ENCODE measurements at places on chromosomes 7 and 10.

DNA sequence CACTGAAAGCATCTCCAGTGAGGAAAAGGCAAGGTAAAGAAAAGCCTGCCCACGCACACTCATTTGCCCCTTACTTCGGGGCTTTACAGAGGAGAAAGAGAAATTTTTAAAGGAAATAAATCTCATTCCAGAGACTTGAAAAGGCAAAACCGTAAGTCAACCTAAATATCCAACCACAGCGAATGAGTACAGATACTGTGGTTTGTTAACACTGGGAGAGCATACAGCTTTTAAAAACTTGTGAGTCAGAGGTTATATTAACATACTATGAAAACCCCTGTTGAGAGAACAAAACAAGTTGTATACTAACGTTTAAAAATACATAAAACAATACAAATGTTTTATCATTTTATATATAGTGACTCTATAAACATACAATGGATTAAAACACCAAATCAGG lies 28.6 kb upstream of the ST7 start:
- DNase-seq, result no peak

DNA sequence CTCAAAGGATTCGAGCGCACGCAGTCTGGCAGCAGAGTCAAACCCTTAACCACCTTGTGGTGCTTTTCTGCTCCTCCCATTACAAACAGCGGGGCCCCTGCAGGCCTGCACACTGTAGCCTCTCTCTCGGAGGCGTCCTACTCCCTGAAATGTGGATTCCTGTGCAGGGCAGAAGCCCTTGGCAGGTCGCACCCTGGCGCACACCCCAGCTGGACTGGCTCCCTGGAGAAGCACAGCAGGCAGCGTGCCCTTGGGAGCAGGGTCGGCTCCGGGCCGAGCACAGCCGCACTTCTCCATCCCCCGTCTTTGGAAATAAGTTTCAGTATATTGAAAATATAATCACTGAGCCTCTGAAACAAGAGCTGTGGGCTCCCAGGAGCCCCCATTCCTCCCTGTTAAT lies 144.1 kb downstream of the C10orf105 start:
- no peak for DNase-seq

DNA sequence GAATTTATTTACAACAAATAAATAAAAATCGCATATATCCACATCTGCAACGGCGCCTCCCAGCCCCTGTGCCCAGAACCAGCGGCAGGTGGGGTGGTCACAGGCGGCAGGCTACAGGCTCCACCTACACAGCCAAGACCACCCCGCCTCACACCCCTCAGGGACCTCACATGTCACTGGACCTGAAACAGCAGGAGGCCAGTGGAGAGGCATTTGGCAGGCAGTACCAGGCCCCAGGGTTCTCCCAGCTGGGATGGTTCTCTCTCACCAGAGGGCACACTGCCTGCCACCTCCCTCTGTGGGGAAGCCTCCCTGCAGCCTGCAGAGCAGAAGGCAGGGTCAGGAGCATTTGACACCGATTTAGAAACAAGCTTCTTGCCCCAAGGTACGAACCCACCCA lies 81.5 kb downstream of the MAD1L1 start:
- no peak for DNase-seq

DNA sequence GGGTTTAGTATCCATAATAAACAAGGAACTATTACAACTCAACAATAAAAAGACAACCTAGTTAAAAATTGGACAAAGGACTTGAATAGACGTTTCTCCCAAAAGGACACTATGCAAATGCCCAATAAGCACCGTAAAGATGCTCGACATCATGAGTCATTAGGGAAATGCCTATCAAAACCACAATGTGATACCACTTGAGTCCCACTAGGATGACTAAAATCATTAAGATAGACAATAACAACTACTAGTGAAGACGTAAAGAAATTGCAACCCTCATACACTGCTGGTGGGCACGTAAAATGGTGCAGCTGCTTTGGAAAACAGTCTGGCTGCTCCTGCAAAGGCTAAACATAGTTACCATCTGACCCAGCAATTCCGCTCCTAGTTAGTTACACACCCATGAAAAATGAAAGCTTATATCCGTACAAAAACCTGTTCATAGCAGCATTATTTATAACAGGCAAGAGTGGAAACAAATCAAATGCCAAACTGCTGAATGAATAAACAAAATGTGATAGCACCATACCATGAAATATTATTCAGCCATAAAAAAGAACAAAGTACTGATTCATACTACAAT lies 17.3 kb downstream of the CCDC3 start:
- DNase-seq, result no peak

GRCh38 chr10:78550090-78550489 lies 516.4 kb downstream of the RPS24 start:
- DNase-seq, result no peak

- DNase-seq, result no peak
These were observed 569.9 kb downstream of the ANKRD7 start for GRCh38 chr7:118794419-118794818.

DNA sequence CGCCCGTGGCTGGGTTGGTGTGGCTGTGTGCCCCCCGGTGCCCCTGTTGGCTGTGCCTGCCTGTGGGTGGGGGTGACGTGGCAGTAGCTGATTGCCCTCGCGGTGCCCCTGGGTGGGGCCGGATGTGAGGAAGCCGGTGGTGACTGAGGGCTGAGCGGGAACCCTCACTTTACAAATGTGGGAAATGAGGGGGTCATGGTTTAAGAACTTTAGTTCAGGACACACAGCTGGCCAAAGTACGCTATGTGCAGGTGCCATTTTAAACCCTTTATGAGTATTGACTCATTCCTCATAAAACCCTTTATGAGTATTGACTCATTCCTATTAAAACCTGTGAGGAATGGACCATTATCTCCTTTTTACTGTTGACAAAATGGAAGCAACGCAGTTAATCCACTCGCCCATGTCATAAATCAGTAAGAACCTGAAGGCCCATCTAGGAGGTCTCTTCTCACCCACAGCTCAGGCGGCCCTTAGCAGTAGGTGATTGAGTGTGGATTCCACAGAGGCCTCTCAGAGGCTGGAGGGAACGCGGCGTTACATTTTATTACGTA lies 290.1 kb upstream of the COBL start:
- no peak for DNase-seq

- no peak for DNase-seq
These were observed 385.6 kb upstream of the NPVF start for GRCh38 chr7:25613912-25614311.

DNA sequence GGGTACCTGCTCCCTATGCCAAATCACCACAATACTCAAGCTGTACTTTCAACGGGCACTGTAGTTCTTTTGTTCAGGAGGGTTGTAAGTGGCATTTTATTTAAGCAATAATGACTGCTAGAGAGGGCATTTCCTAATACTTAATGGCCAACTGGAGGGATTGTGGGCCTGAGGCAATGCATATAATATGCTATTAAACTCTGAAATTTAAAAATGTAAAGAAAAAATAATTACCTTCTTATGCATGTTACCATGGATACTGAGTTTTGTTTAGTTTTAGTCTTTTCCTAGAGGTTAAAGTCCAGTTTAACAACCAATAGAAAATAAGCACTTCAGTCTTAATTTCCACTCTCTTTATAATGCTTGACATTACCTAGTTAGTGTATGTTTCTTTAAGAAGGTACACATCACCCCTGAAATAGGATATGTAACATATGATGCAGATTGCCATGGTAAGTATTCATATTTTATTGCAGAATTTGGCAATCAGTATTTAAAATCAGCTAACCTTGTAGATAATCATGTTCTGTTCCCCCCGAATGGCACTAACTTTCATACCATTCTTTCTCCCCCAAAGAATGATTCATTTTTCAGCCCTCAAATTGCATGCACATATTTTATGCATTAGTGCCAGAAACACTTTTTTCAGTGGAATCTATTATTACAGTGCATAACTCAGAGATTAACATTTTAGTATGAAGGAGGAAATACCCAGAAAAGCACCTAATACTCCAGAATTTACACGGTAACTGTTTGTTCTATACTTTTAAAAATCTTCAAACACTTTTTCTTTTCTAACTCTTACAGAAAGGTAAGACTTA lies 90.3 kb upstream of the ZNF438 start:
- no peak for DNase-seq

- no peak for DNase-seq
These were observed 846.5 kb downstream of the TYW1 start for GRCh38 chr7:67843001-67843565.

DNA sequence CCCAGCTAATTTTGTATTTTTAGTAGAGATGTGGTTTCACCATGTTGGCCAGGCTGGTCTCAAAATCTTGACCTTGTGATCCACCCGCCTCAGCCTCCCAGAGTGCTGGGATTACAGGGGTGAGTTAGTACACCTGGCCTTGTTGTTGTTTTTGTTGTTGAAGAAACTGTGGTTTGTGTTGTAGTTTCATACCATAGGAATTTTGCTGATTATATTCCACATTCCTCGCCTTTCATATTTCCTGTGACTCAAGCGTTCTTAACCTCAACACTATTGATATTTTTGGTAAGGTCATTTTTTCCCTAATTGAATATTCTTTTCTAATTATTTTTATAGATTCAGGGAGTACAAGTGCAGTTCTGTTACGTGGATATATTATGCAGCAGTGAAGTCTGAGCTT lies 16.7 kb downstream of the LIPF start:
- no peak for DNase-seq

DNA sequence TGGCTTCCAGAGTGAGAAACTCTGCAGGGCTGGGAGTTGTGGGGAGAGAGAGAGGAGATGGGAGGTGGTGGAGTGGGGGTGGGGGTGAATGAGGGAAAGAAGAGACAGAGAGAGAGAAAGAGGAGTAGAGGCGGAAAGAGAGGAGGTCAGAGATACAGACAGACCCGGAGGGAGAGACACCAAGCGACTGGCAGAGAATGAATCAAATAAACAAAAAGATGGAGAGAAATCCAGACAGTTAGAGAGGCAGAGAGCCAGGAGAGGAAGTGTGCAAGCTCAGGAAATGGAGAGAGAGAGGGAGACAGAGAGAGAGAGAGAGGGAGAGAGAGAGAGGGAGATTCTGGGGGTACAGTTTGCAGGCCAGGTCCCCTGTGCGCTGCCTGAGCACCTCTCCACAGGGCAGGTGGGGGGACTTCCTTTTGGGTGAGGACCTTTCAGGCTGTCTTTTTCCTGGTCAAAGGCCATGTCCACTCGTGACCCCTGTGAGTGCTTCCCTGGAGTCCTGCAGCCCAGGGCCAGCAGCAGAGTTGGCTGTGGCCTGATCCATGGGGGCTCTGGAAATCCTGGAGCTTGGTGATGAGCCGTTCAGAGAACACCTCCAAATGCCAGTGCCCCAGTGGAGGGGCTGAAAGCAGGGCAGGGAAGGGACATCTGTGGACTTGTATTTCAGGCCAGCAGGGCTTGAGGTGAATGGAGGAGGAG lies 25.0 kb upstream of the PCBD1 start:
- no peak for DNase-seq

DNA sequence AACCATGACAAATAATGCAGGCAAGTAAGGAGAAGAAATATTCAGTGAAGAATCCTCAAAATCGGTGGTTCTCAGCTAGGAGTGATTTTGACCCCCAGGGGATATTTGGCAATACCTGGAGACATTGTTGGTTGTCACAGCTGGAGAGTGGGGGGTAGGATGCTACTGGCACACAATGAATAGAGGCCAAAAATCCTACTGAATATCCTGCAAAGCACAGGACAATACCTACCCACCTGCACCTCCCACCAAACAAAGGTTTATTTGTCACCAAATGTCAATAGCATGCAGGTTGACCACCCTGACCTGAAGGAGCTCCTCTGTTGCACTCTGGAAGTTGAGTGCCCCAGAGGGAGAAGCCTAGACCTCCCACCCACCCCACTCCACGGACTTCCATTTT lies 1028.6 kb downstream of the CNTNAP2 start:
- peak; percentile 46 for DNase-seq

GRCh38 chr10:72490951-72491350 lies 134.9 kb downstream of the MICU1 start:
- no peak for DNase-seq

DNA sequence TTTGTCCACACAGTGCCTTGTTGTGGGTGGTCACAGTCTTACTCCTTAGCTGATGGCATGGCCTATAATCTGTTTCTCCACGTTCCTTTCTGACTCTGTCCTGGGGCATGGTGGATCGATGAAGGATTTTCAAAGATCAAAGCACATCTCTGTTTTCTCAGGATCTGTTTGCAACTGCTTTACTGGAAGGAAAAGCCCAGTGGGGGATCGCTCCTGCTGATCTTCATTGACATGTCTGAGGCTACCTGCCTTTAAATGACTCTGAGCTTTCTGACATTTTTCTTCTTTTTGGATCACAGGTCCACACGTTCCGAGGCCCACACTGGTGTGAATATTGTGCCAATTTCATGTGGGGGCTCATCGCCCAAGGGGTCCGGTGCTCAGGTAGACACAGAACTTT lies 68.0 kb upstream of the PRR15 start:
- no peak for DNase-seq

Measured in NCI-H2081 treated with DMSO at 0.1 percent for 48 hours (cell line).